ENCODE measurements at places on chromosomes 11 and 22.

GRCh38 chr11:60780774-60781173 lies 4.4 kb upstream of the MS4A10 start:
- DNase-seq, result no peak

GRCh38 chr22:45966895-45967365 lies 10.0 kb downstream of the WNT7B start:
- no peak for DNase-seq

GRCh38 chr11:122937983-122938382 lies 43.7 kb downstream of the BSX start:
- DNase-seq, result no peak

- DNase-seq, result no peak
These were observed 7.4 kb upstream of the HEPACAM start for GRCh38 chr11:124943254-124943616.

GRCh38 chr11:106172386-106172991 lies 95.0 kb downstream of the AASDHPPT start:
- DNase-seq, result no peak

GRCh38 chr11:15885854-15886253 lies 470.5 kb downstream of the SOX6 start:
- no peak for DNase-seq

- no peak for DNase-seq
These were observed 15.5 kb downstream of the GNAZ start for GRCh38 chr22:23085785-23086184.

DNA sequence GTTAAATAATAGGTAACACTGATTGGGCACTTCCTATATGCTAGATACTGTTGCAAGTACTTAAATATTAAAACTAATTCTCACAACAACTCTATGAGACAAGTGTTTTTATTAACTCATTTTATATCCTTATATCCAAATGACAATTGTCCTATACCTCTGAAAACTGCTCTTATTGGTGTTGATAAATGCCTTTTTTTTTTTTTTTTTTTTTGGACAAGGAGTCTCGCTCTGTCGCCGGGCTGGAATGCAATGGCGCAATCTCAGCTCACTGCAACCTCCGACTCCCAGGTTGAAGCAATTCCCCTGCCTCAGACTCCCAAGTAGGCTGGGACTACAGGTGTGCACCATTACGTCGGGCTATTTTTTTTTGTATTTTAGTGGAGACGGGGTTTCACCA lies 41.6 kb downstream of the MRTFA start:
- DNase-seq, result no peak

- DNase-seq, result no peak
These were observed 67.4 kb downstream of the ANO3 start for GRCh38 chr11:26399336-26399735.

- no peak for DNase-seq
These were observed 3.0 kb downstream of the RDX start for GRCh38 chr11:110293389-110293788.

- DNase-seq, result no peak
These were observed 7.0 kb downstream of the SEPTIN3 start for GRCh38 chr22:41976070-41976901.

GRCh38 chr22:23230348-23231068 lies 50.2 kb downstream of the BCR start:
- no peak for DNase-seq

DNA sequence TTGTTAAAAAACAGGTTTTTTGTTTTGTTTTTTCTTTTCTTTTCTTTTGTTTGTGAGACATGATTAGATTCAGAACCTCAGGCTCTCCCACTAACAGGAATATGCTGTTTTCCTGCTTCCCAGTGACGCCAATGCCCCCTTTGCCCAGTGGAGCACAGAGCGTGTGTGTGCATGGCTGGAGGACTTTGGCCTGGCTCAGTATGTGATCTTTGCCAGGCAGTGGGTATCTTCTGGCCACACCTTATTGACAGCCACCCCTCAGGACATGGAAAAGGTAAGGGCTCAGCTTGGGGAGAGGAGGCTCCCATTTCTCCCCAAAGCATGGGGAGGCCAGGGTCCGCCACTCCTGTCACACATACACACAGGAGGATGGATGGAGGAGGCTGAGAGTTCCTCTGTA lies 25.0 kb downstream of the CYB5R2 start:
- DNase-seq, result no peak

DNA sequence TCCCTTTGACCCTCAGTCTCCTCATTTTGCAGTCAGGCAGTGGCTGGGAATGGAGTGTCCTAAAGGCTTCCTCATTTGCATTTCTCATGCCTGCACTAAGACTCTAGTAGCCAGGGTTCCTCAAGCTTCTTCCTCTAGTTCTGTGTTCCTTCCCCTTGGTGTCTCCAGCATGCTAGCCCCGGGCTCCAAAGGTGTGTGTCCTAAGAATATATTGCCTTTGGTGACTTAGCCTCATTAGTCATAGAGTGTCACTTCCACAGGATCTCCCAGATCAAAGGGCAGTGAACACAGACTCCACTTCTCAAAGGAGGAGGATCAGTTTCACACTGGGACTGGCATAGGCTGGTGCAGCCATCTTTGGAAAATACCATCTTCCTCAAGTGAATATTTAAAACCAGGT lies 21.4 kb upstream of the ACER3 start:
- DNase-seq, result no peak

GRCh38 chr22:39900306-39901227 lies at the start of gene GRAP2:
Gene GRAP2 (plus strand): TSS chr22:39901084. CDS start chr22:39947107, 46,023 bp downstream.
- no peak for DNase-seq

DNA sequence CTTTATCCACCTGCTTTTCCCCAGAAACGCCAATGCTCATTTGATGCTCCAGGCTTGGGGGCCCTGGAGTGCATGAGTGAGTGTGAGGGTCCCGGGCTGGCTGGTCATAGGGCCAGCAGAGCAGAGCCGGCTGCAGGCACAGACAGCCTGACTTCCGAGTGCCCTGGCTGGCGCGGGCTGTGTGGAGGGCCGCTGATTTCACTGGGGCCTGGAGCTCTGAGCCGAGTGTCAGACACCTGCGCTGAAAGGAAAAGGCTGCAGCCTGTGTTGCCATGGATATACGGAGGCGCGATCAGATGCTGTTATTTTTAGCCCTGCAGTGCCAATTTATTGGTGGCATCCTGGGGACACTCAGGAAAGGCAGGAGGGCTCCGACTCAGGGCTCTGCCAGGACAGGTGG lies 87.6 kb downstream of the ST3GAL4 start:
- no peak for DNase-seq

DNA sequence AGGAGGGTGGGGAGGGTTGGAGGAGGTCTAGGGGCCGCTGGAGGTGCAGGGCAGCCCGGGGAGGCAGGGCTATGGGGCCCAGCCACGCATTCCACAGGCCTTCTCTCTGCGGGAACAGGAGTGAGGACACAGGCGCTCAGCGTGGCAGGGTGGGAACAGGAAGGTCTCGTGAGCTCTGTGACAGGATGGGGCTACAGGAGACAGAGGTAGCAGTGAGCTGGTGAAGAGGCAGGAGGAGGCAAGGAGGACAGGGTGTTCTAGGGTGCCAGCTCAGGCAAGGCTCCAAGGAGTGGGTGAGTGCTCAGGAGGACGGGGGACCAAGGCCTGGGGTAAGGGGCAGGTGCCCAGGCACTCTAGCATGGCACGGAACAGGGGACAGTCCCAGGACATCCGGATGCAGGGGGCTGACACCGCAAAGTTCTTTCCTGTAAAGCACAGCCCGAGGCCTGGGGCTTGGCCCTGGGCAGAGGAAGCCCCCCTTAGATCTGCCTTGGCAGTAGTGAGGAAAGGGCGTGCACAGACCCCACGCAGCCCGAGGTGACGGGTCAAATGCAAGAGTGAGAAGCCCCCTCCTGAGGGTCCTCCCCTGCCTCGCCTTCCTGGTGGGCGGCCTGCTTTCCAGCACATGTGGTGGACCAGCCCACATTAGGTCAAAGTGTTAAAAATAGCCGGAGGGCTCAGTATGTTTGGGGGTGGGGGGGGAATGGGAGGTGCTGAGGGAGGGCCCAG lies 4.7 kb upstream of the NEAT1 start:
- no peak for DNase-seq

DNA sequence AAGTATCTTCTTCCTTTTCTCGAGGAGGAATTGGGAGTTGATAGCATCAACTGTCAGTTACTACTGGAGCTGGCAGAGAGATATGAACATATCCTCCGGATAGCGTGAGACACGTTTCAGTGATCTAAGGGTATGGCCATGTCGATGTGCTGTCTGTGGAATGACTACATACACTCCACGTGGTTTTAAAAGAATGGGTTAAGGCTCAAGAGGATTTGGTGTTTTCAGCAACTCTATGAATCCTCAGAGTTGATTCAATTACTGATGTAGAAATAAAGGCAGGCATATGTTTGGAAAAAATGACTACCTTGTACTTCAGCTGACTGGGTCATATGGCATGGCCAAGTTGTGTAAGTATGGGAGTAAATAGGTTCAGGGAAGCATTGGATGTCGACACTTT lies 22.9 kb downstream of the MMP13 start:
- DNase-seq, result no peak

- no peak for DNase-seq
These were observed 152.3 kb upstream of the RAG2 start for GRCh38 chr11:36750349-36750748.

DNA sequence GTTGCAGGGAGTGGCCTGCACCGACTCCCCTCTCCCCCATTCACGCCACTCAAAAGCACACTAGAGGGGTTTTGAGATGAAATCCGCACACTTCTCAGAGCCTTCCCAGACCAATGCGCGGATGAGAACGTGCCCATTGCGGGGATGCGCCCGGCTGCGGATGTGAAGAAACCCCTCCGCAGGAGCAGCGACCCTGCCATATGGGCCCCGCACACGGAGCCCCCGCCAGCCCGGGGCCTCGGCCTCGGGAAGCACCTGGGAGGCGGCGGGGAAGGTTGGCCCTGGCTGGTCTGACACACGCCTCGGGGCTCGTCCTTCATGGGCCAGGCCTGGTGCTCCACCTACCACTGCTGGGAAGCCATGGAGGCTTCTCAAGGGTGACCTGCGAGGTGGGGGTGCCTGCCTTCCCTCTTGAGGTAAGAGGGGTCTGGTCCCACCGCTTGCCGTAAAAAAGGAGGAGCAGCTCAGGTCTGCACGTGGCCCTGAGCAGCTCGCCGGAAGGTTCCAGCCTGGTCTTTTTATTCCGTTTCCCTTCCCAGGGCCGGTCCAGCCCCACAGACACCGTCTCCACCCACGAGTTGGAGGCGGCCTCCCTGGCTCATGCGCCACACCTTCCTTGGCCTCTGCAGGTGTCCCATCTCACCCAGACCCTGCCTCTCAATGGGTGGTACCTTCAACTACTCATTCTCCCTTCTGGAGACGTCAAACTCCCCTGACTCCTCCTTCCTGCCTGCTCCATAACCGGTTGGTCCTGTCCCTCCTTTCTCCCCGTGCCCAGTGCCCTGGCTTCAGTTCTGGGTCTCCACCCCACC lies 39.4 kb downstream of the TRMU start:
- no peak for DNase-seq

- no peak for DNase-seq
These were observed at the start of gene LRRC10B for GRCh38 chr11:61507962-61508861. Gene LRRC10B (plus strand): TSS chr11:61508749. CDS start chr11:61508999, 250 bp downstream.

DNA sequence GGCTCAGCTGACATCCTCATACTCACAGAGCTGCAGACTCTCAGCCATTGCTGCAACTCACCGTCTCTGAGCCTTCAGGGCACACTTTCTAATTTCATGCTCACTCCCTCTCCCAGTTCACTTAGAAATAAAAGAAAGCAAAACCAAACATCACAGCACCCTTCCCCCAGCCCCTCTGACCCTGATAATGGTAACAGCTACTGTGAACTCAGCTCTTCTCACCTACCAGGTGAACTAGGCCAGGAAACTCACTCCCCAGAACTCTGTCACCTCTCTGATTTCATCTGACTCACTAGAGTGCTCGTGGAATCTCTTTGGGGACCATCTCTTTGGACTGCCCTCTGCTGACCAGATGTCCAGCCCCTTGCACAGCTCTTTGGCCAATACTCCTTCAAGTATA lies 14.5 kb upstream of the PARVA start:
- no peak for DNase-seq

DNA sequence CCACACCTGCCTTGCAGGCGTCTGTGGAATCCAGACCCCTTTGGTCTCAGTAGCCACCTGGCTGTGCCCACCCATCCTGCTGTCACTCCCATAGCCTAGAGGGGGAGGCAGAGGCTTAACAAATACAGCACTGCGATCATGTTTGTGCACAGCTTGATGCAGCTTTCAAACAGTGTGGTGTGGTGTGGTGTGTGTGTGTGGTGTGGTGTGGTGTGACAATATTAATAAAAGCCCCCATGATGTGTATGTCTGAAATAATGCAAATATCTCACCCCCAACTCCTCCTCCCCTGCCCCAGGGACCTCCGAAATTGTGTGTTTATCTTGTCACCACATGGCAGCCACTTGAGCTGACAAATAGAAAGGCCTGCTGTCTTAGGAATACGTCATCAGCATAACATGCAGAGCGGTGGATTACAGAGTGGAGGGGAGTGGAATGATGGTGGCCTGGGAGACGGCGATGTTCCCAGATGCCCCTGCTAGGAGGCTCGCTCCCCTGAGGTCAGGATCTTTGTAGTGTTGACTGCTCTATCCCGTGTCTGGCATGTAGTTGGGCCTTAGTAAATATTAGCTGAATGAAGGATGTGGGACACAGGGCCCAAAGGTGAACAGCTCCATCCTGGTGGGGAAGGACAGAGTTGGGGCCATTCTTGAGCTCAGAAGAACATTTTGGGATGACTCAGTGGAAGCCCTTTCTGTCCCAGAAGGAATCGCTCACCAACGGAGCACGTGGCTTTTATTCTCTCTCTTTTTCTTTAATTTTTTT lies 2.8 kb downstream of the PDXP start:
- no peak for DNase-seq

DNA sequence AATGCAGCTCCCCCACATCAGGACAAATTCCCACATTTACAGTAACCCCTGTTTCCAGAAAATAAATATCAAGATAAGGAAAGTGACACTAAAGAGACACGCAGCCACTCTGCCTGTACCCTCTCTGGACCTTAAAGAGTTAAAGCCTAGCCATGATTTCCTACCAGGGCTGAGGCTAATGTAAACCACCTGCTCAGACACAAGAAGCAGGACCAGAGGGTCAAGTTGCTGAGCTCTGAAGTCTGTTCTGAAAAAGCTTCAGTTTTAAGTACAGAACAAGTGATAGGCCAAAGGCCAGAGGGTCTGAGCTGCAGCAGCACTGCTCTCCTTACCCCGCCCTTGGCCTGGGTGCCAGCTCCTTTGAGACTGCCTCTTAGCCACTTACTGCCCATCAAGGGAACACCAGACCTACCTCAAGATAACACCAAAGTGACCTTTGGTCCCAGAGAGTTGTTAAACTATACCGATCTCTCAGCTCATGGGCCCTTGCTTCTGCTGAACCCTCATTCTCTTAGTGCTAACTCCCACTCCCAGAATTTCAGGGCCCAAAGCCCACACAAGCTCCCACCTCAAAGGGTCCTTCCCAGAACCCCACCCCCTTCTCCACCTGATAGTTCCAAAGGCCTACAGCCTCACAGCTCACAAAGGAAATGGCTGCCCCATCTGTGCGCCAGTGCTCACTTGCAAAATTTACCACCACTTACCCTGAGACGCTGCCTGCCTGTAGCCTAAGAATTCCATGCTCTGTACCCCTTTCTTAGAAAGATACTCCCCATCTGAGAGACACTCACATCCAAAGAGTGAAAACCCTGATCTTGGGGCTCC lies 40.5 kb downstream of the IL18BP start:
- no peak for DNase-seq
